ENCODE measurements at places on chromosomes 4 and X.

DNA sequence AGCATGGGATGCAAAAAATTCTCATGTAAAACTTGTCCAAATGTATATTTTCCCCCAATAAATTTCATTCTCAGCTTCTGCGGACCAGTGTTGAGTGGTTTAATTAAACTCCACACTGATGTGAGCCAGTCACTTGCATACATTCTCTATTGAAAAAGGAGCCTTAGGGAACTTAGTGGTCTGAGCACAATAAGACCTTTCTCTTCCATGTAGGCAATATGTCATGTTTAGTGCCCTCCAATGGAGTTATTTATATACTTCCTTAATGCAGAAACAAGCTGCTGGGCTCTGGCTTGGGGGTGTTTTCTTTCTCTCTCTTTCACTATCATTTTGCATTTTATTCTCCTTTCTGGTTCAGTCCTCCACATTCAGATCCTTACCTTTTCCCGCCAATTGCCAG, 196.9 kb downstream of the ANAPC10 start:
- no peaks in the 10 kb centered on the region for H3K27me3 ChIP-seq
- H3K27ac ChIP-seq = no peak overlapping the region
- DNase-seq = no peak
- H3K4me3 ChIP-seq = no peak overlapping the region

DNA sequence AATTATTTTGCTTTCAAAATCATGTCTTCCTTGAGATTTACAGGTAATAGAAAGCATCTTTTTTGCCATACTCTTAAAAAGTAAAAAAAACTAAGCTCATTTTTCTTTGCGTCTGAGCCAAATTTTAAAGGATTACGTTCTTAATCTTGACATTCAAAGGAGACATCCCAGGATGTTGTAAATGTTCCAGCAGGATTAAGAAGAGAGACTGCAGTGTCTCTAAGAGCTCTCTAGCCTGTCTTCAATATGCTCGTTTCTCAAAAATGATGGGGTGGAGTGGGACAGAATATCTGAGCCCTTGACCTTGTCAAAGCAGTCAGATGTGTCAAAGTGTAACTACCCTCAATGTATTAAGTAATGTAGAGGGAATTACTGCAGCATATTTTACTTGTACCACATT, 363.3 kb downstream of the PCDH7 start:
- DNase-seq = no peak
- H3K27ac ChIP-seq = no peak overlapping the region
- no peaks in the 10 kb centered on the region for H3K36me3 ChIP-seq
- no peak overlapping the region for H3K4me3 ChIP-seq

- peak; percentile 65 for DNase-seq
- H3K4me1 ChIP-seq = no peaks in the 10 kb centered on the region
- H3K4me3 ChIP-seq = no peak overlapping the region
- no peaks in the 10 kb centered on the region for H3K27me3 ChIP-seq
Measured at GRCh38 chr4:33060674-33061542, 2340.7 kb downstream of the PCDH7 start.

- H3K27ac ChIP-seq = no peak overlapping the region
- no peak for DNase-seq
- no peak overlapping the region for H3K4me3 ChIP-seq
Measured at GRCh38 chrX:17456526-17456925, 81.5 kb downstream of the NHS start.

GRCh38 chr4:119082661-119083060, 53.0 kb upstream of the MYOZ2 start:
- H3K36me3 ChIP-seq = no peaks in the 10 kb centered on the region
- no peaks in the 10 kb centered on the region for H3K27me3 ChIP-seq
- H3K4me1 ChIP-seq = no peaks in the 10 kb centered on the region
- no peak overlapping the region for H3K4me3 ChIP-seq
- no peak for DNase-seq
- no peak overlapping the region for H3K27ac ChIP-seq

DNA sequence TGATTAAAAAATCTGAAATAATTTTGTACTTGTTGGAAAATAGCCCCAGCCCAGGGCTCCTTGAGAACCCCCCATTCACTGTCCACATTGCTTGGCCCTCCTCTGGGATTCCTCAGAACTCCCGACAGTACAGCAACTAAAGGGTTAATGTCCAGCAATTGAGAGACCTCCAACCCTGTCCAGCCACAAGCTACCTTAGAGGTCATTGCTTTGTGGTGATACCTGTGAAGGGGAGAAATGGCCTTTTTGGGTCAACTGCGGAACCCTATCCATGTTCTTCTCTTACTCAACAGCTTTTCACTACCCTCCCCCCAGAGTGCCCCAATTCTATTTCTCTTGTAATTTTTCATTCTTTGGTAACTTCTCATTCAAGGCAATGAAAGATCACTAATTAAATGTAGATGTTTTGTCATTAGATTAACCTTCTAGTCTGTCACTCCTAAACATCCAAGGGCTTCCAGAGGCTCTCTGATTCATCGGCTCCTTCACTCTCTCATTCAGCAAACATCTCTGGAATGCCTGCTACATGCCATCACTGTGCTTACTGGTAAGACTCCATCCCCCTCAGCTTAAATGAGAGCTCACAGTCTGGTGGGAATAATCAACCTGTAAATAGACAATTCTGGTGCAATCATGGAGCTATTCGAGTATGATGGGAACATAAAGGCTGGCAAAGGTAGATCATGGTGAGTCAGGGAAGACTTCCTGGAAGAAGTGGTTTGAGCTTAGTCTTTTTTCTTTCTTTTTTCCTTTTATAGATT, 241.4 kb upstream of the PGRMC2 start:
- no peaks in the 10 kb centered on the region for H3K27me3 ChIP-seq
- peak; percentile 94 for DNase-seq
- H3K27ac ChIP-seq = peak overlapping the region; percentile 99

- DNase-seq = peak; percentile 41
- H3K4me1 ChIP-seq = no peaks in the 10 kb centered on the region
- no peak overlapping the region for H3K4me3 ChIP-seq
- H3K36me3 ChIP-seq = no peaks in the 10 kb centered on the region
- peak overlapping the region; percentile 81 for H3K27ac ChIP-seq
Measured at GRCh38 chrX:41779030-41779564, 55.1 kb downstream of the GPR82 start.

- H3K27ac ChIP-seq = no peak overlapping the region
- H3K36me3 ChIP-seq = no peaks in the 10 kb centered on the region
- H3K4me1 ChIP-seq = peaks cover 2% of the 10 kb centered on the region
Measured at GRCh38 chrX:110327336-110327735, 9.5 kb upstream of the AMMECR1 start.

GRCh38 chrX:46793386-46794143, 34.6 kb upstream of the SLC9A7 start:
- H3K27me3 ChIP-seq = no peaks in the 10 kb centered on the region
- DNase-seq = no peak
- H3K4me1 ChIP-seq = peaks cover 4% of the 10 kb centered on the region
- no peaks in the 10 kb centered on the region for H3K36me3 ChIP-seq
- no peak overlapping the region for H3K27ac ChIP-seq

DNA sequence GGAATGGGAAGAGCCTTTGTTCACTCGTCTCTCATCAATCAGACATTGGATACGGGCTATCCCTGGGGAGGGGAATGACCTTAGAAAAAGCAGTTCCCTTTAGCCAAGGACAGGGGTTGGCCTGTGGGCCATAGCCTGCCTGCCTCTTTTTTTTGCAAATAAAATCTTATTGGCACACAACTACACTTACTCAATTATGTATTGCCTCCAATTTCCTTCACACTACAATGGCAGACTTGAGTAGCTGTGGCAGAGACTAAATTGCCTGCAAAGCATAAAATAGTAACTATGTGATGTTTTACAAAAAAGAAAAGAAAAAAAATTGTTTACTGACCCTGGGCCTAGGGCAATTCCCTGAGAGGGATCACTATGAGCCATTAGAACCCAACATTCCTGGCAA, 23.4 kb downstream of the PPP1R2C start:
- no peak overlapping the region for H3K27ac ChIP-seq
- no peaks in the 10 kb centered on the region for H3K27me3 ChIP-seq
- no peaks in the 10 kb centered on the region for H3K36me3 ChIP-seq
- peaks cover 2% of the 10 kb centered on the region for H3K4me1 ChIP-seq
- no peak for DNase-seq

DNA sequence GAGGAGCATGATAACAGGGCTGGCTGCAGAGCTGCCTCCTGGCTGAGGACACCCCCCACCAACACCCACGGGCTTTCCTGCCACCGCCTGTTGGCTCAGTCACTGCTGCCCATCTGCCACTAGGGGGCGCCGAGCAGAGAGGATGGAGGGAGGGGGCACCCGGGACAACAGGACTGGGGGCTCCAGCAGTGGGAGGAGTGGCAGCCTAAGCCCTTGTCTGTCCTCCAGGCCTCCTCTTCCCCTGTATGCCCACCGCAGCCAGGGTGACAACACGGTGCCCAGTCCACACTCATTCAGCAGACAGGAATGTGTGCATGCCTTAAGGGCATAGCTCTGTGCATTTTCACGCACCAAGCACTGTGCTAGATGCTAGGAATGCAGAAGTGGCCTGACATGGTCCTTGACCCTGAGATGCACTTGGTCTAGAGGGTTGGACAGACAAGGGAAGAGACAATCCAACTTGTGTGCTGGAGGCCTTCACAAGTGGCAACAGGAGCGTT, 149.9 kb downstream of the AMMECR1 start:
- peak; percentile 60 for DNase-seq
- H3K4me1 ChIP-seq = peaks cover 6% of the 10 kb centered on the region
- H3K27ac ChIP-seq = no peak overlapping the region
- H3K36me3 ChIP-seq = peaks cover 4% of the 10 kb centered on the region
- no peaks in the 10 kb centered on the region for H3K27me3 ChIP-seq

- H3K4me1 ChIP-seq = no peaks in the 10 kb centered on the region
- peak; percentile 22 for DNase-seq
- peaks cover 4% of the 10 kb centered on the region for H3K27me3 ChIP-seq
Measured at GRCh38 chrX:29478336-29479069, 736.9 kb upstream of the MAGEB2 start.

DNA sequence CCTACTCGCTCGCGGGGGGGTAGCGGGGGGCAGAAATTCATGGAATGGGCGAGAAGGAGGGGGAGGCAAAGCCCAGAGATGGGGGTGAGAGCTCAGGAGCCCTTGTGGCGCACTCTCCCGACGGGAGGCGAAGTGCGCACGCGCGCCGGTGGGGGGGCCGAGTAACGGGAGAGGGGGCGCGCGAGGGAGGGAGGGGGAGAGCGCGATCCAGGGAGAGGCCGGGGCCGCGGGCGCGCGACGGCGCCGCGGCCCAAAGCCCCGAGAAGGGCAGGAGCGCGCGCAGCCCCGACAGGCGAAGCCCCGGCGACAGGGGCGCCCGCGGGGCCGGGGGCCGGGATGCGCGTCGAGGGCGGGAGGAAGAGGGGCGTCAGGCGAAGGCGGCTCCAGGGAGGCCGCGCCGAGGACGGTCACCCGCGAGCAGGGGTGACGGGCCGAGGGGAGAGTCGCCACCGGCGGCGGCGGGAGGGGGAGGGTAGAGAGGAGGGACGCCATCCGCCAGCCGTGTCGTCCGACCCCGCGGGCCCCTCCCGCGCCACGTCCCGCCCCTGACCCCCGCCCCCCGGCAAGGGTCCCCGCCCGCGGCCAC, 421 bp downstream of the MECP2 start:
- no peaks in the 10 kb centered on the region for H3K36me3 ChIP-seq
- peak; percentile 77 for DNase-seq
- H3K27me3 ChIP-seq = peaks cover 24% of the 10 kb centered on the region
- H3K27ac ChIP-seq = peak overlapping the region; percentile 65
- peak overlapping the region; percentile 76 for H3K4me3 ChIP-seq
- peaks cover 15% of the 10 kb centered on the region for H3K4me1 ChIP-seq

- H3K4me1 ChIP-seq = no peaks in the 10 kb centered on the region
- no peaks in the 10 kb centered on the region for H3K27me3 ChIP-seq
- no peak for DNase-seq
- no peaks in the 10 kb centered on the region for H3K36me3 ChIP-seq
- H3K4me3 ChIP-seq = no peak overlapping the region
Measured at GRCh38 chrX:28324321-28324721, 262.9 kb upstream of the IL1RAPL1 start.

GRCh38 chr4:140019619-140020347, 134.2 kb downstream of the MAML3 start:
- H3K27me3 ChIP-seq = no peaks in the 10 kb centered on the region
- no peak overlapping the region for H3K4me3 ChIP-seq
- DNase-seq = no peak
- H3K27ac ChIP-seq = peak overlapping the region; percentile 55
- H3K36me3 ChIP-seq = no peaks in the 10 kb centered on the region

GRCh38 chr4:2284934-2285612, 23.2 kb upstream of the MXD4 start:
- DNase-seq = peak; percentile 61
- H3K4me1 ChIP-seq = peaks cover 8% of the 10 kb centered on the region
- H3K27me3 ChIP-seq = no peaks in the 10 kb centered on the region
- H3K36me3 ChIP-seq = no peaks in the 10 kb centered on the region

DNA sequence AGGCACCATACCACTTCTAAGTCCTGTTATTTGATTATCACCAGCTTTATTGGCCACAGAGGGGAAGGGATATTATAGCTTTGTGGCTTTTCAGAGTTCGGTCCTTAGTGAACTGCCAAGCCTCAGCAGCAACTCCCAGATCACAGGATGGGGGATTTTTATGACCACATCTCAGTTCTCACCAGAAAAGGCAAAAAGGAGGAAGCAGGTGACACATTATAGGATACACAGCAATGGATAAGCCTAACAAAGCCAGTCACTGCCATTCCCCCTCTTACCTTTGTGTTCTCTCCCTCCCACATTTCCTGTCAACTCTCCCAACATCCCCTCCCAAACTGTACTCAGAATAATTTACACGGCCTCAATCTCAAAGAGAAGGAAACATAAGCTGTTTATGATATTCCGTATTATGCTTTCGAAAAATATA, 142.8 kb downstream of the MGST2 start:
- no peak for DNase-seq

DNA sequence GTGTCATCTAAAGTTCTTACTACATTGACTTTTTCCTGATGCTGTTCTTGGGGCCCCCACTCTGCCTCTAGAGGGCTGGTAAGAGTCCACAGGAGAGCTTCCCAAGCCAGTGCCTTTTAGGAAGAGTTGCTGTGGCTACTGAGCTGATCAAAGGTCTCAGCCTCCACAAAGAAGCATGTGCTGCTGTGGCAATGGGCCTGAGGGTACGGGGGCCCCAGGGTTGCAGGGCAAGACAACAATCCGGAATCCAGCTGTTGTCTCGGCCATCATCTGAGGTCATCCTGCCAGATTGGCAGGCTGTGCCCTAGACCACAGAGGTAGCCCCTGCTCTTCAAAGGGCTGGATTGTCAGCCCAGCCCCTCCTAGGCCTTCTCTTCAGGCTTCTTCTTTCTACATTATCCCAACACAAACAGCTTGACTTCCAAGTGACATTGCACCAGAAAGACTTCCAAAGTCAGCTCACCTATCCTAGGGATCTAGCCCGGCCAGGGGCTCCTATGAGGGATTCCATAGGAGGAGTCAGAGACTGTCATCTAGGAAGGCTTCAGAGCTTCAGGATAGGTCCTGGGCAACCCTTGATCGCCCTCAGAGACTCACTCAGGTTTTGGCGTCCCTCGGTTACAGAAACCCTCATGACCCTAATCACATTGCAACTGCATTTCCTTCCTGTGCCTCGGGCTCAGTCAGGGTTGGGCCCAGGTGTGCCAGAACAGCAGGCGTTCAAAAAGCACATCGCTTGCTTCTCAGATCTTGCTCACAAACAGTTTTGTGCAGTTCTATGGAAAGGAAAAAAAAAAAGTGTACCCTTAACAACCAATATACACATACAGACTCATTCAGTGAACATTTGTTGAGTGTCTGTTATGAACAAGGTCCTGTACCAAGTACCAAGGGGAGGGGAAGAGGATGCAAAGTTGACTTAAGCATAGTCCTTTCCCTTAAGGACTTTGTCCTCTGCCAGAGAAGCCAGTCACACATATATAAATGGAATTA, 27.8 kb downstream of the SLC25A5 start:
- H3K4me3 ChIP-seq = no peak overlapping the region
- H3K36me3 ChIP-seq = no peaks in the 10 kb centered on the region
- no peak overlapping the region for H3K27ac ChIP-seq
- H3K4me1 ChIP-seq = no peaks in the 10 kb centered on the region

GRCh38 chr4:11732155-11732554, 303.5 kb upstream of the HS3ST1 start:
- no peaks in the 10 kb centered on the region for H3K36me3 ChIP-seq
- no peak for DNase-seq
- no peak overlapping the region for H3K4me3 ChIP-seq
- no peaks in the 10 kb centered on the region for H3K27me3 ChIP-seq
